ENCODE measurements at places on chromosomes 6 and 20. TPM values are rescaled to one million over a fixed set of nuclear protein-coding genes. Genes with fewer than 3 reads are reported as not detected.

Gene SCGN
- not detected for total RNA-seq

Gene PGBD1
- total RNA-seq: 4.1 TPM

Gene HLA-DRB1
- 0.13 TPM for total RNA-seq

Gene GABRR1
- not detected for total RNA-seq

Gene SPTLC3
- 14.7 TPM for total RNA-seq

Gene LHFPL5
- not detected for total RNA-seq

Gene BPIFB2
- not detected for total RNA-seq

Gene PTK7
- 13.7 TPM for total RNA-seq

Gene C20orf204
- 0.75 TPM for total RNA-seq

Gene NMBR
- total RNA-seq: 0.12 TPM

Gene TMC2
- not detected for total RNA-seq

Gene OPRM1
- not detected for total RNA-seq

Gene TTBK1
- total RNA-seq: under 0.01 TPM

Gene FOXA2
- total RNA-seq: not detected

Gene TCF21
- 2.1 TPM for total RNA-seq

Gene ABHD16B
- total RNA-seq: not detected

Gene ZNF322
- 12.0 TPM for total RNA-seq

Gene RBBP8NL
- total RNA-seq: not detected

Gene THBD
- 293 TPM for total RNA-seq

Gene MUC22
- not detected for total RNA-seq

Gene EDN1
- 5.2 TPM for total RNA-seq

Gene DHX16
- total RNA-seq: 33.3 TPM

Gene CD24
- 0.26 TPM for total RNA-seq

Gene LRP11
- total RNA-seq: 78.8 TPM

Gene ADTRP
- 0.66 TPM for total RNA-seq

Gene OOEP
- not detected for total RNA-seq

Gene MAFB
- total RNA-seq: 0.99 TPM

Gene COL9A1
- not detected for total RNA-seq

Gene IP6K3
- not detected for total RNA-seq

Gene CBLN4
- not detected for total RNA-seq

Gene OGFR
- total RNA-seq: 21.9 TPM

Gene FNDC1
- total RNA-seq: under 0.01 TPM

Gene HDGFL1
- total RNA-seq: not detected

Gene CLDN20
- total RNA-seq: not detected

Gene RHAG
- not detected for total RNA-seq

Gene MCCD1
- not detected for total RNA-seq

Gene KCNK15
- 0.26 TPM for total RNA-seq
